Hindlimb muscle (tissue), 1 donor: ENCODE measurements at places on chromosomes 3 and 15. TPM values are rescaled to one million over a fixed set of nuclear protein-coding genes. Genes with fewer than 3 reads are reported as not detected.

PAQR9 gene
- polyA plus RNA-seq = not detected

AADACL2 gene
- 0.31 TPM for polyA plus RNA-seq

ATP13A5 gene
- polyA plus RNA-seq = 0.88 TPM

- DNase-seq = peak; percentile 80
Observed at GRCh38 chr3:20040548-20041196, 426 bp downstream of the KAT2B start.

DNA sequence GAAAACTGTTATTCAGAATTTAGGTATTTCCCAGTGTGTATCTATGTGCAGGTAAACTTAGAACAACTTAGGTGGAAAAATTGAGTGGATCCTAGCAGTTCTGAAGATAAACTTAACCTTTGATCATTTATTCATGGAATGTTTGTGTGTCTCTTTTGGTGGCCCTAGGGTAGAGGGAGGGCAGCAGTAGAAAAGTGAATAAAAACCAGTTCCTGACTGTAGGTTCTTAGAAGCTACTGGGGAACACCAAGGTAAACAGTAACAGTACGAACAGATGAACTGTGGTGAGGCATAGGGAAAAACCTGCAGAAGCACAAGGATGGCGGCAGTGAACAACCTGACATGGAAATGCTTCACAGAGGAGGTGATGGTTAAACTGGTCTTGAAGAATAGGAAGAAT, 2.5 kb downstream of the SNRK start:
- DNase-seq = no peak

- no peak for DNase-seq
Observed at GRCh38 chr15:95085056-95085455, 853.7 kb downstream of the MCTP2 start.

DNA sequence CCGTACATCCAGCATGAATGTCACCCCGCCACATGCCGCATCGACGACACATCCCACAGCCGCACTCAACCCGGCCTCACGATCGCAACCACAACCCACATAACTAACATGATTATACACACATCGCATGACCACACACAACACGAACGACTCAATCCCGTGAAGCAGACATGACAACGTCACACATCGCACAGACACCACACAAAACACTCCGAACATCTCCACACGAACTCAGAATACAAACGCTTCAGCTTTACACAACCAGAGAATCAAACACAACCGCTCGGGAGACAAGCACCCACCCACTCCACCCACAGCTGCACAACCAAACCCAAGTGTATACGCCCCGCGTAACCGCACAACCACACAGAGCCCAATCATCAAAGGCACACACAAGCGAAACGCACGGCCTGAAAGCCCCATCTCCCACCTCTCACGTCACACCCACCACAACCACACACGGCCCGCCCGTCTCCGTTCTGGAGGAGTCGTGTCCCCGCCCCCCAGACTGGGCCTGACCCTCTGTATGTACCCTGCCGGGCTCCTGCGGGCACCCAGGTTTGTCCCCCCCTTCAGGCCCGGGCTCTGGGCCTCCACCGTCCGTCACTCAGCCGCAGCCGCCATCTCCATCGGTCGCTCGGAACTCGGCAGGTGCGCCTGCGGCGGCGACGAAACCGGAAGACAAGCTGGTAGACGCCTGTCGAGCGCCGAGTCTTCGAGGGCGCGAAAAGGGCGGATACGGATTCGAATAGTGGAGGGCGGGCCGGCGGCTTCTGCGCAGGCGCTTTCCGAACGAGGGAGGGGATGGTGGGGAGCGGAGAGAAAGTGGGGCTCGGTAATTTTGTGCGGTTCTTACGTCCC, at the start of gene RBSN:
Gene RBSN (minus strand): TSS at position 646 of the 861 bp plus-strand sequence. CDS start 3,028 bp downstream, outside the sequence.
- peak; percentile 95 for DNase-seq

GRCh38 chr15:60973637-60974415, 255.3 kb downstream of the RORA start:
- no peak for DNase-seq

HHATL gene
- polyA plus RNA-seq = 70.3 TPM

LSG1 gene
- polyA plus RNA-seq = 24.5 TPM

DNA sequence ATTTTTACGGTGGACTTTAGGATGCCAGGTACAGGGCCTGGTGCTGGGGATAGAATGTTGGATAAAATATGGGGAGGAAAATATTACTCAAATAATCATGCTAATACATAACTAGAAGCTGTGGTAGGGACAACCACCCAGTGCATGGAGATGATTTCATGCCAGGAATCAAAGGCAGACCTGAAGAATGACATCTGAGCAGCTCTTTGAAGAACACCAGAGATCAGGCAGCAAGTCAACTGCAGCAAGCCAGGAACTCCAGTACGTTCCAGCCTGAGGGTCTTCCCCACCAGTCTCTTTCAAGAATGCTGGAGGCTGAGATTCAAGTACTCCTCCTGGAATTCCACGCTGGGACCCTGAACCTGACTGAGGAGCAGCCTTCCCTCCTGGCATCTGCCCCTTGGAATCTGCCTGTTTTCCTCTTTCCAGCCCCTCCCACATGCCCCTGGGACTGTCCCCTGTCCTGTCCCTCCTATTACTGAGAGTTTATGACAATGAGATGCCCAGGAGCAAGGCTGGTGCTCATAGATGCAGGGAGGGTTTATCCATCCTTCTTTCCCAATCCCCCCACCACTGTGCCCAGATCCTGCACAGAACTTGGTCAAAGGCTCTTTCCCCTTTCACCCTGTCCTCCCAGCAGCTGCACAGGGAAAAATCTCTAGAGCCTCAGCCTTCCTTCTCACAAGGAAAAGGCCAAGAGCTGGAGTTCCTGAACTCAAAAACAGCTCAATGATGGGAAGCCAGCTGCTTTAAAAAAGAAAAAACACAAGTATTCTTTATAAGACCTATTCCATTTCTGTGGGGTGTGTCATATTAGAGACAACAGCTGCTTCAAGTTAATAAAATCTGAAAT, 68.0 kb downstream of the PDZRN3 start:
- DNase-seq = peak; percentile 57

GRCh38 chr3:147089286-147089685, 317.1 kb downstream of the ZIC4 start:
- DNase-seq = peak; percentile 6

UROC1 gene
- polyA plus RNA-seq = 0.14 TPM

GRCh38 chr15:88932271-88932874, 19.2 kb upstream of the MFGE8 start:
- DNase-seq = no peak

- peak; percentile 51 for DNase-seq
Observed at GRCh38 chr15:90902840-90903732, at the start of gene MAN2A2. TSS of gene MAN2A2 (plus strand) at chr15:90903302. CDS start at chr15:90904208, 906 bp downstream.

EOMES gene
- polyA plus RNA-seq = 0.18 TPM

DNA sequence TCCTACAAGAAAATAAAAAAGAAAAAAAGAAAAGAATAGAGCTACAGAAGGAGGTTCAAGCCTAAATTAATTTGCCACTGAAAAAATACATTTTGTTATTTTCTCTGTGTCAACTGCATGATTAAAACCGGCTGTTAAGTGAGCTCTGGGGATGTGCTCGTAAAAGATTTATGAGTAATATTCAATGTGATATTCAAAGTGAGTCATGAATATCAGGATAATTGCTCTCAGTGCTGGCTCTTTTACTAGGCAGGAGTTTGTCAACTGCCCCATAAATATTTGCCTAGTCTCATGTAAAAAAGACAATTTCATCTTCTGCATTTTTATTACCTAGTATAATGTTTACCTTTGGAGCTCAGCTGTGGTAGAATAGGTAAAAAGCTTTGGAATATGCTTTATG, 78.9 kb downstream of the CDIN1 start:
- no peak for DNase-seq

DNA sequence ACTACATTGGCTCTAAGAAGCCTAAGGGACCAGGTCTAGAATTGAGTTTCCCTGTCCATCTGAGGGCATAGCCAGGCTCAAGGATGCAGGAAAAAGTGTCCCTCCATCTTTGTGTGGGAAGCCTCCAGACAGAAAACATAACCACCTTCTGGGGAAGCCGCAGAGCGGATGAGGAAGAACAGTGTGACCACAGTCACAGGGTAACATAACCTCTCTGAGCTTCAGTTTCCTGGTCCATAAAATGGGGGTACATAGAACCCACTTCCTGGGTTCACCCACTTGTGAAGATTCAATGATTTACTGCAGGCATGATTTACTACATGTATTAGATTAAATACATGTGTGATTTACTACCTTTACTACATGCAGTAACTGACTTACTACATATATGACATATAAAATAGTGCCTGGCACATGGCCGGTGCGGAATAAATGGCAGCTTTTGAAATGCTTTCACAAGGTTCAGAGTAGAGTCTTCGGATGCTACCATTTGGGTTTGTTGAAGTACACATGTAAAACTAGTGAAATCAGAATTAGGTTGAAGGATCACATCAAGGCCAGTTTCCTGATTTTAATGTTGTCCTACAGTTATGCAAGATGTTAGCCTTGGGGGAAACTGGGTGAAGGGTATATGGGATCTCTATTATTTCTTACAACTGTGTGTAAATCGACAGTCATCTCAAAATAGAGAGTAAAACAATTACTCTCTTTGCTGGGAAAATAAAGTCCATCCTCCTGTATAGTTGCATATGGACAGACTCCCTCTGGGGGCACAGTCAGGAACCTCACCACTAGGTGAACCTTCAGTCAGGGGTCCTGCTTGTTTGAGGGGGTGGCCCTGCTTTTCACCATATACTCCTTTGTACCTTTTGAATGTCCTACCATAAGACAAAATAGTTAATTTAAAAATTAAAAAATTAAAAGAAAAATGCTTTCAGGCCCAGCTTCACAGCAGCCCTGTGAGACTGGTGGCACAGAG, 86.0 kb downstream of the SEMA5B start:
- no peak for DNase-seq

MINAR1 gene
- polyA plus RNA-seq = 1.7 TPM

- no peak for DNase-seq
Observed at GRCh38 chr3:128270559-128271492, 117.5 kb downstream of the EEFSEC start.

GRCh38 chr15:75508840-75509532, 57.5 kb upstream of the SIN3A start:
- peak; percentile 23 for DNase-seq

GMPPB gene
- 10.9 TPM for polyA plus RNA-seq

GRCh38 chr3:66237552-66237951, 16.8 kb downstream of the SLC25A26 start:
- no peak for DNase-seq

BCHE gene
- polyA plus RNA-seq = 53.2 TPM

UACA gene
- polyA plus RNA-seq = 127 TPM

DNA sequence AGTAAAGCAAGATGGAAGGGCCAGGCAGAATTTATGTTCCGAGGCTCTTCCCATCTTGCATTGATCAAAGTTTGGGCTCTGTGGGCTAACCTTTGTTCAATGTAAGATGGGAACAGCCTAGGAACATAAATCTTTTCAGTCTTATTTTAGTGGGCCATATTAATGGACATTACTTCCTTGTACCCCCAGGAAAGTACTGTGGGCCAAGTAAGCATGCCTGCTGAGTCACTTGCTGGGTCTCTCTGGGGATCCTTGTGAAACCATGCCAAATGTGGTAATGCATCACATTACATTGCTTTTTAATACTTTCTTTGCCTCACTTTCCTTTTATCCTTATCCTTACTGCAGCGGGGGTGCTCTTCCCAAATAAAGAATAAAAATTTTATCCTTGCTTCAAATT, 349.5 kb upstream of the POU1F1 start:
- DNase-seq = no peak

- no peak for DNase-seq
Observed at GRCh38 chr3:123285931-123286307, 84.2 kb downstream of the SEC22A start.

DNA sequence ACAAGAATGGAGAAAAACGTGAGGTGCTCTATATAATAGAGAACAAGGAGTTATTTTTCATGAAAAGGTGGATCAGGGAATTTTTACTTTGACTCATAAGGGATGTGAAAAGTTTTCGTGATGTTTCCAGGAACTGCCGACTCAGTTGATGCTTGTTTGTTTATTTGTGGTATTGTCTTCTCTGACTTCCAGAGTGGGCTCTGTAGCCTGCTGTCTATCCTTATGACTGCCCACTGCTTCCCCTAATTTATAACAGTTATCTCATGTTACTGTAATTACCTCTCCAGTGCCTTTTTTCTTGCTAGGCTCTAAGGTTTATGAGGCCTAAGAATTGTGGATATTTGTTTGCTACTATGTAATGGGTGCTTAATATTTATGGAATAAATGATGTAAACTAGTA, 12.3 kb downstream of the ARL13B start:
- no peak for DNase-seq

MNS1 gene
- polyA plus RNA-seq = 5.1 TPM

GRCh38 chr3:141476033-141476432, 10.8 kb upstream of the RASA2 start:
- no peak for DNase-seq

DNA sequence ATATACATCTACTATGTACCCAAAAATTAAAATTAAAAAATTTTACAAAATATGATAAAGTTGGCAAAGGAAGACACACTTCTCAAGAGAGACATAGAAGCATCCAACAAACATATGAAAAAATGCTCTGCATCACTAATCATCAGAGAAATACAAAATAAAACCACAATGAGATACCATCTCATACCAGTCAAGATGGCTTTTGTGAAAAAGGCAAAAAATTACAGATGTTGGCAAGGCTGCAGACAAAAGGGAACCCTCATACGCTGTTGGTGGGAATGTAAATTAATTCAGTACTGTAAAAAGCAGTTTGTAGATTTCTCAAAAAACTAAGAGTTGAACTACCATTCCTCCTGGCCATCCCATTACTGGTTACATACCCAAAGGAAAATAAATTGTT, 581.7 kb upstream of the CCDC54 start:
- no peak for DNase-seq

DNA sequence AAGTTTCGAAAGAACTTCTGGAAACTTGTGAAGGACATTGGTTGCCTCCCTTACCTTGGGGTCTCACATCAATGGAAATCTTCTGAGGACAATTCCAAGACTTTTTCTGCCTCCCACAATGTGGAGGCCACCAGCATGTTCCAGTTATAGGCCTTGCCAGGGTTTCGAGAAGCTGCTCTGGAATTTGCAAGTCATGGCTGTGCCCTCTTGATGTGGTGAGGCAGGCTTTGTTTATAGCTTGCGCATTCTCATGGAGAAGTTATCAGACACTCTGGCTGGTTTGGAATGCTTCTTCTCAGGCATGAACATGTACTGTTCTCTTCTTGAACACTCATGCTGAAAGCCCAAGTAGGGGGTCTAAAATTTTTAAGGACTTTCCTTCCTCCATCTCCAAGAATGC, 4.1 kb downstream of the CXCR6 start:
- DNase-seq = no peak

GRCh38 chr3:188271226-188271914, 117.4 kb downstream of the LPP start:
- DNase-seq = no peak

- no peak for DNase-seq
Observed at GRCh38 chr3:69249001-69249400, 126.6 kb upstream of the LMOD3 start.

DNA sequence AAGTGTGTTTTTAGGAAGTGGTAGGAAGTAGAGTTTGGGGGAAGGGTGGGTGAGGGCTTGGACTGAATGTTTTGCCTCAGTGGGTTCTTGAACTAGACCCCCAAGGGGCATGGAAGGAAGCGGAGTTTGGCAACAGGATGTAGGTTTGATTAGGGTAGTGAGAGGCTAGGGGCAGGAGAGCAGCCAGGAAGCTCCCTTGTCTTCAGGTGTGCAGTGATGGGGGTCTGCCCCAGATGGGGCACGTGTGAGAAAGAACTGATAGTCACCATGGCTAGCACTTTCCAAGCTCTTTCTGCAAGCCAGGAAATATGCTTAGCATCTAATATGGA, 4.7 kb downstream of the ZSCAN2 start:
- DNase-seq = no peak

IGDCC3 gene
- polyA plus RNA-seq = 5.0 TPM

CYP1A2 gene
- not detected for polyA plus RNA-seq

GRCh38 chr3:177968891-177969290, 567.3 kb upstream of the KCNMB2 start:
- no peak for DNase-seq

- no peak for DNase-seq
Observed at GRCh38 chr15:63370764-63371163, 10.9 kb downstream of the CA12 start.
